ENCODE measurements at places on chromosomes 2 and 18.

GRCh38 chr2:112829961-112830681 is 6.5 kb downstream of the IL1B start:
- DNase-seq, result peak; percentile 72

DNA sequence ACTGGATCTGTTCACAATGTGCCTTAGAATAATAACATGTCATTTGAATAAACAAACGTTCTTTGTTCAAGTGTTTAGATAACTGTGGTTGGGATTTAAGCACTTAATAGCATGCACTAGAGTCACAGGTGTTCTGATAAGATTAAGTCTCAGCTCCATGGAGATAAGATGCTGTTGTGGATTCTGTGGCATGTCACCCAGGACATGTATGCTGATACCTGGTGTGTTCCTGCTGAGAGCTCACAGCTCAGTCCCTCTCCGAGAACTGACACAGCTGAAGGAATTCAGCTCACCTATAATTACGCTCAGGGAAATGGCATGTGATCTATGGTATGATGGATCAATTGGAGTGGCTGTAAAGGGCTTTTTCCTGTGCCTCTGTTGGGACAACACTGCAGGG is 75.4 kb upstream of the ST6GAL2 start:
- DNase-seq, result no peak

- no peak for DNase-seq
Observed at GRCh38 chr2:203498161-203498560, 36.9 kb downstream of the RAPH1 start.

DNA sequence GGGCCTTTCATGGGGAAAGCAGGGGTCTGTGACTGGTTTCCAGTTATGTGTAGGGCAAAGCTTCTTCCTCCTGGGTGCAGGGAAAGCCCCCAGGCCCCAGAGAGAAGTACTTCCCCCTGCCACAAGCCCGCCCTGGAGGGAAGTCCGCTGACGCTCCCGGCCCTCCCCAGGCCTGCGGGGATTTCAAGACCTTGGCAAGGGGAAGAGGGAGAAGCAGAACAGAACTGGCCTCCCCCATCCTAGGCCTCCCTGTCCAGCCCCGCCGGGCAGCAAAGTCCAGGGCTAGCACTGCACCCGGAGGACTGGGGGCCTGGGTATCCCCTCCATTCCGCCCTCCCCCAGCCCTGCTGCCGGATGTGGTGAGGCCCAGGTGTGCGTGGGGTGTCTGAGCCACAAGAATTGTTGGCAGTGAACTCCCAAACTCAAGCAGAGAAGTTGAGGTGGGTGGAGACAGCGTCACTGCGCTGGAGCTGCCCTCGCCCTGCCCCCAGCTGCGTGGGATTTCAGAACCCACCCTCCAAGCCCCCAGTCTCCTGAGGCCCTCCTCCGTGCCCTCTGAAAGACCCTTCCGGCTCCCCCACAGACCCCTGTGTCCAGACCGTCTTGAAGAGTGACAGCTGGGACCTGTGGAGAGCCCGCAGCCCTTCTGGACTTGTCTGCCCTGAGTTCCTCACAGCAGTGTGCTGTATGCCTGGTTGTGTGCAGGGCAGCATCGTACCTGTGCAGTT is 1.1 kb upstream of the DUSP2 start:
- no peak for DNase-seq

DNA sequence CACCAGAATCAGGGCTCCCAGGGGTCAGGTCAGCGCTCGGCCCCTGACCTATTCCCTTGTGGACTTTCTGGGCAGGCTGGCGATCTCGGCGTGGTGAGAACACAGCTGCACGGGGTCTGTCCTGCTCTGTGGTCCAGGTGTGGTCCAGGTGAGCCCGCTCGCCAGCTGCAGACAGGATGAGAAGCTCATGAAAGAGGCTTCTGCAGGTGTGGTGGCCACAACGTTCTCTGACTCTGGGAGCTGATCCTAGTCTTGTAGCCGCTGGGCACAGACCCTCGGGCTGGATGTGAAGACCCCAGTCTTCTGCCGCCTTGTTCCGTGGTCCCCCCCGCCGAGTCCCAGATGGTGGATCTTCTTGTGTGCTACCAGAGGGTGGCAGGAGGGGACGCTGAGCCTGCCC is 129.7 kb downstream of the RTP5 start:
- DNase-seq, result peak; percentile 58

DNA sequence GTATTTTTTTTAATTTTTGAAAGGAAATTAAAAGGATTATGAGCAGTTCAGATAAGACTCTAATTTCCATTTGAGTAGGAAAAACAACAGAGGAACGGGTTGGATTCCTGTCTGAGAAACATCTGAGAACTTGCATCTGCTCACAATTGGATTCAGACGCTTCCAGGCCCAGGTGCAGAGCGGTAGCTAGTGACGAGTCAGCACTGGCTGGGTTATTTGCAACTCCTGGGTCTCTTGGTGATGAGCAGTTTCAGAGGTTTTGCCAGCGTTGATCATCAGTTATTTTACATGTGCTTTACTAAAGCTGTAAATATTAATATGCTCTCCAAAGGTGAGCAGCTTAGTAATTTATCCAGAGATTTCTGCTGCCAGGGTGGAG is 39.1 kb upstream of the B3GNT7 start:
- no peak for DNase-seq
